ENCODE measurements at places on chromosomes 6 and 20.

DNA sequence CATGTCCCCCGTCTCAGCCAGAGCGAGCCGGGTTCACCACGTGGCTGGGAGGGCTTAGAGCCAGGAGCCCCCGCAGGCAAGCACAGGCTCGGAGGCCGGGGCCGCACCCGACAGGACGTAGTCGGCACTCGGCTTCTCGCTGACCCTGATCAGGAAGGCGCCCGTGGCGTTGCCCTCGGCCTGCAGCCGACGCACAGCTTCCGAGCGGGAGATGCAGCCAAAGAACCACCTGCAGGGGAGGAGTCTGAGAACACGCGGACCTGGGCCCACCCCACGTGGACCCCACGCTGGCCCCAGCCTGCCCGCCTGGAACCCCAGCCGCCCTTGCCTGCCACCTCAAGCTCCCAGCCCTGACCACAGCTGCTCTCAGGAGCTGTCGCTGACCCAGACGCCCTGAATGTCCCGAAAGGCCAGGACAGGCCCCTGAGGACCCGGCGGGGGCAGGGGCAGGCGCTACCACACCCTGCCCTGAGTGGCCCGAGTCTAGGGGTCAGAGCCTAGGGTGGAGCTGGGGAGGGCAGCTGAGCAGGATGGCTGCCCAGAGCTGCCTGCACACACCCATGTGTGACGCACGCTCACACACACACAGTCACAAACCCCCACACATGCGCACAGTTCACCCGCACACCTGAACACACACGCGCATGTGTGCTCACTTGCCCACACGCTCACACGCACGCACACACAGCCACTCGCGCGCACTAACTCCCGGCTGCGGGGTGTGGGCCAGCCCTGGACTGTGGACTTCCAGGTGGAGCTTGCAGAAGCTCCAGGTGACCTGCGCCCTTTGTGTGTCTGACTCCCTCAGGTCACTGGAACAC is 2.1 kb downstream of the PTK6 start:
- no peak for DNase-seq

GRCh38 chr20:58342104-58342945 is 32.8 kb downstream of the RAB22A start:
- DNase-seq, result no peak

DNA sequence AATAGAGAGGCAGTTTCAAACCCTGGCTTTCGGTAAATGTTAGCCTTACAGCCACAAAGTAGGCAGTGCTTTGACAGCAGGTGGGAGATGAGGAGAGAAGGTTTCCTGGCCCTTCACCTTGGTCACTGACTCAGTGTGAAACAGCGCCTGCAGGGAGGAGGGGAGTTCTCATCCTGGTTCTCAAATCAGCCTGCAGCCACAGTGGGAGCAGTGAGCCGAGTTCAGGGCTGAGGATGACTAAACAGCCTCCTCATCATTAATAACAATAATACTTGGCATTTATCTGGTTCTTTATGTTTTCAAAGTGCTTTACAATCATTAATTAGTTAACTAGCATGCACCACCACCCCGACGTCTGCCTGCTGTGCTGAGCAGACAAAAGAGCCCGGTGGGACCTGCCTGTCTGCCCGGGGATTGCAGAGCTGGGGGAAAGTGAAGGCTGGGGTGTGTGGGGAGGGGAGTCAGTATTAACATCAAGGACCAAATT is 59.6 kb downstream of the PRDM1 start:
- DNase-seq, result no peak

DNA sequence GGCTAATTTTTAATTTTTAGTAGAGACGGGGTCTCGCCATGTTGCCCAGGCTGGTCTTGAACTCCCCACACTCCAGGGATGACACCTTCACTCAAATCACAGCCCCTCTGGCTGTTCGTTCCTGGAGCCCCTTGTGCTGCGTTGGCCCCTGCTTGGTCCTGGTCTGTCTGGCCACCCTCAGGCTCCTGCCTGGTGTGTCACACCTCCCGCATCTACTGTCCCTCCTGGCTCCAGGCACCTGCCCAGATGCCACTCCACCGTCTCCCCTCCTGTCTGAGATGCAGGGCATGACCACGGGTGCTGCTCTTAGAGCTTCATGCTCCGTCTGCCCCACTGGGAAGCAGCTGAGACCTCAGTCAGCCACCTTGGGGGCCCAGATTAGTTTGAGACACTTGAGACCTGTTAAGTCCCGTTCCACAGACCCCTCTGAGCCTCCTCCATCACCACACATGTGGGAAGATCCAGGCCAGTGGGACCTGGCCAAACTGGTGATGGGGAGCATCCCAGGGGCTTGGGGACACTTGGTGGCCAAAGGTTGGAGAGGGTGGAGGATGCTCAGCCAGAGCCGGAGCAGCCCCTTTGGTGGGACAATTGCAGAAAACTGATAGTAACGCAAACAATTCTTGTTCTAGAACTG is 21.9 kb upstream of the NPBWR2 start:
- no peak for DNase-seq

- DNase-seq, result peak; percentile 40
Observed at GRCh38 chr20:728256-728944, 39.9 kb downstream of the SLC52A3 start.

DNA sequence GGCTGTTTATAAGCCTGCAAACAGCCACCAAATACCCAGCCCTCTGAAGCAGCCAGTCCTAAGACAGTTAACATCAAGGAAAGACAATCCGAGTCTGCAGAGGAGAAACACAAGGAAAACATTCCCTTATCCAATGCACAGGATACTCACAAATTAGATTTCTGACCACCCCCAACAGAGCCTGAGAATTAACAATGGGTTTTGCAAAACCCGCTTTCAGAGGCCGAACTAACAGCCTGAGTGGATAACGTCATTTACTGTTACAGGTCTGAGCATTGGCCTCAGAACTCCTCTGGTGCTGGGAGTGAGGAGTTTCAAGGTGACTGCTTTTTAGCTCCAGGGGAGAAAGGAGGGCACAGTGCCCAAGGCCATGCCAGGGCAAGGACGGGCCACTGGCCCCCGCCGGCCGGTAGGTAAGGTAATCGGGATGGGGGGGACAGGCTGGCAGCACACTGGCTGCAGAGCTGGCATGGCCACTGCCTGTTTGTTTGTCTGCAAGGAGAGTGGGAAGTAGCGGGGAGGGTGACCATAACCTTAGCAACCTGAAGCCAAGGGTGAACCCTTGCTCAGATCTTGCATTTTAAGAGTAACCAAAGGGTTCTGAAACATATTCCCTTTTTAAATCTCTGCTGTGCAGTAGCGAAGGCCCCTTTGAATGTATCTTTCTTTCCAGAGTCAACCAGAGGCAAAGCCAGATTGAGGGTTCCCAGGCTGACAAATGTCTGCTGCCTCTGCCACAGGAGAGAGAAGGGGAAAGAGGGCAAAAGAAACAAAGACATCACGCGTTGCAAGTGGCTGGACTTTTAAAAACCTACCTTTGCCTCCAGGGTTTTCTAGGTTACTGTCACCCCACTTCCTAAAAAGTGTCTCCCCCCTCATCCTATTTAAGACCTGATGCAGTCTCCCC is 3.9 kb downstream of the ZMYND8 start:
- DNase-seq, result no peak

DNA sequence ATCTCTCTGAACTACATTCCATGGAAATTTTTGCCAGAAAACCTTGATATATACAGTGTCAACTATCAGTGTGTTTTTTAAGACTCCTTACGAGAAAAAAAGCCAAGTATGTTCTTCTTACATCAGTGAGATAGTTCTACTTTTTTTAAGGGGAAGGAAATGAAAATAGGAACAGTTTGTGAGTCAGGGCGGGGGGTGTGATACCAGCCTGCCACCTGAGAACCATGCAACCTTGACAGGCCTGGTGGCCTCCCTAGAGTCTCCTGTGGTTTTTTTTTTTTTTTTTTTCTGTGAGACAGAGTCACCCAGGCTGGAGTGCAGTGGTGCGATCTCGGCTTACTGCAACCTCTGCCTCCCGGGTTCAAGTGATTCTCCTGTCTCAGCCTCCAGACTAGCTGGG is 96.3 kb upstream of the GCM1 start:
- DNase-seq, result no peak

Data from NCI-H1436 (cell line).